Thyroid gland (tissue), 4 donors: ENCODE measurements at places on chromosomes 4 and X.

DNA sequence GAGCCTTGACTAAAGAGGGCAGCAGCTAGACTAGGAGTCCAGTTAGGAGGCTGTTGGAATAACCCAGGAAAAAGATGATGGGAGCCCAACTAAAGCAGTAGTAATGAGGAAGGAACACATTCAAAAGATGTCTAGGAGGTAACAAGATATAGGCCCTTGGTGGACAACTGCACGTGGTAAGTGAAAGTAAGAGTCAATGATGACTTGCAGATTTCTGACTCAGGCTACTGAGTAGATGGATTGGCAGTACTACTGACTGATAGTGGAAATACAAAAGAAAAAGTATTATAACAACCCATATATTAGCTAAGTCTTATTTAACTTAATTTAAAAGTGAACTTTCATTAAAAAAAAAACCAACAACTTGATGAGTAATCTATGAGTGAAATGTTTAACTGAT is 74.0 kb downstream of the PAK3 start:
- DNase-seq: no peak

GRCh38 chr4:98909646-98910401 is 19.1 kb downstream of the EIF4E start:
- no peak for DNase-seq

GRCh38 chr4:184376126-184376838 is 98.1 kb downstream of the IRF2 start:
- DNase-seq: no peak

DNA sequence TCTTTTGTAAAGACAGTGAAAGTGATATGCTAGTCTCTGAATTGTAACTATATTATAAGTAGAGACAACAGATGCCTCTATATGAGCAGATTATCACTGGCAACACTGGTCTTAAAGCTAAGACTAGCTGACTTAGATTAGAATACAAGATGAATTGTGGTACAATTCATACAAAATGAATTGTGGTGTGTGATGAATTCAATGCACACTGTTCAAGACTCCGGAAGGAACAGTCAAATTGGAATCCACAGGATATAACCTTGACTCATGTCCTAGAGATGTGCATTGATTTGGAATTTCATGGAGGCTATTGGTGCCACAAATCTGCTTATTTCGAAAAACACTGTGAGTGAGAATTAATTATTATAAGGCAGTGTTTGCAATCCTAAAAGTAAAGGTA is 701.8 kb downstream of the PCDH7 start:
- no peak for DNase-seq

GRCh38 chr4:3122081-3122563 is 47.6 kb downstream of the HTT start:
- DNase-seq: no peak

- DNase-seq: no peak
These were observed 155.2 kb upstream of the GK2 start for GRCh38 chr4:79563219-79563618.

- DNase-seq: peak; percentile 83
These were observed 77.1 kb upstream of the TBC1D9 start for GRCh38 chr4:140833280-140833679.

- no peak for DNase-seq
These were observed 144.2 kb downstream of the EDA start for GRCh38 chrX:69759921-69760625.

DNA sequence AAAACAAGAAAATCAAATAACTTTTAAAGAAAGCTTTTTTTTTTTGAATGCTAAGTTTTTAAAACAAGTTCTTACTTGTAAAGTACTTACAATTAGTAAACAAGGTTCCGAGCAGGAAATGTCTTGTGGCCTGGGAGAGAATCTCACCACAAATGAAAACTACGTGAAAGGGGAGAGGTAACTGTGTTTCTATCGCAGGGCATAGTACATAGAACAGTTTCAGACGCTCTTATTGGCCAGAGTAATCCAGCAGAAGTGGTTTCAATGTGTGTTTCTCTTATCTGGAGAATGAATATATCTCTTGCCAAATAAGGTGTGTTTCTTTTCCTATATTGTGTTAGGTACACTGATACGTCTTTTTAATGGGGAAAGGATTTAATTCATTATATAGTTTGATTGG is at the start of gene PLAC8:
Gene PLAC8 (minus strand): TSS at position 154 of the 400 bp plus-strand sequence. CDS start 6,808 bp downstream, outside the sequence.
- DNase-seq: no peak

DNA sequence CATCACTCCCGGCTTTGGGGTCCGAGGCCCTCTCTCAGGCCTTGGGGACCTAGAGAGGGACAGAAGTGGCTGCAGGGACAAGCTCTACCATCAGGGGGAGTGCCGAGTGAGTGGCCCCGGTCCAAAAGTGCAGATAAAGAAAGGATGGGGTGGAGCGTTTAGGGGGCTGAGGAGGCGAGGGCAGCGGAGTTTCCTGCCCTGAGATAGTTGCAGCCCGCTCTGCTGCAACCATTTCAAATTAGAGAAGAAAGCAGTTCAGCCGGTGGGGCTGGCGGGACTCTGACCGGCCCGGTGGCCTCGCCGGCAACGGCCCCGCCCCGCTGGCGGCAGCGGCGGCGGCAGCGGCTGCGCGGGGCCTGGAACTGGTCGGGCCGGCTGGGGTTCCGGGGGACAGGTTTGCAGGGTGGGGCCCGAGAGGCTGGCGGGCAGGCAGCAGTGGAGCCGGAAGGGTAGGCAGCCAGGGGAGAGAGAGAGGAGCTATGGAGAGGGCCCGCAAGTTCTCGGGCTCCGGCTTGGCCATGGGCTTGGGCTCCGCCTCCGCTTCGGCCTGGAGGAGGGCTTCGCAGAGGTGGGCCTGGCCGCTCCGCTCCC is 7.6 kb downstream of the DLG3 start:
- peak; percentile 58 for DNase-seq

DNA sequence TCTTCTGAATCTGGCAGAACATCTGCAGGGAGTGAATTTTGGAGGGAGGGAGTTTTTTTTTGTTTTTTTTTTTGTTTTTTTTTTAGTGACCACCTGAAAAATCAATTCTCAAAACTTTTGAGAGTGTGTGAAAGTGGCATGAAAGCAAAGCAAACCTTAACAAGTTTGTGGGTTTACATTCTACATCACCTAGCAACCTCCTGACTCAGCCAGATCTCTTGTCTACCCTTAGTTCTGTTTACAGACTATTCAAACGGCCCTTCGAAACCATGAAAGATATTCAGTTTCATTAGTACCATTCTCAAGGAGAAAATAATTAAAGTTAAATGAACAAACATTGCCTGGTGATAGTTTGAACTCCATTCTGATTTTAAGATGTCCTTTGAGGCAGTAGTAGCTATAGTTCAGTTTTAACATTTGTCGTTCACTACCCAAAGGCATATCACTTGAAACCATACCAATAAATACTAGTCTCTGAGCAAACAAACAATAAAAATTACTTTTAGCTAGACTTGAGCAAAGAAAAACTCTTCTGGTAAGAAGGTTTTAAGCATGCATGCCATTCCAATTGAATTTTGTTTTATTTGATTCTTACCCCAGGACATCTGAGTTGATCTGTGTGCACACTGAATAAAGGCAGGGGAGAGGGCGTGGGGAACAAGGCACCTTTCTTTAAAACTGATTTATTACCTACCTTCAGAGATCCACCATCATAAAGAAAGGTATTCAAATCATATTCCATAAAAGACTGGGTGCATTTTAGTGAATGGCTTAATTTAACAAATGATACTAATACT is 137.7 kb downstream of the ARX start:
- no peak for DNase-seq
